Activated CD4-positive, alpha-beta T cell treated with anti-CD3 and anti-CD28 coated beads, Interleukin-2, amount 10 ng/mL, durations not matched to agents 7 days and 5 days (primary cell): ENCODE measurements at places on chromosomes 5 and 9. TPM values are rescaled to one million over a fixed set of nuclear protein-coding genes. Genes with fewer than 3 reads are reported as not detected.

DNA sequence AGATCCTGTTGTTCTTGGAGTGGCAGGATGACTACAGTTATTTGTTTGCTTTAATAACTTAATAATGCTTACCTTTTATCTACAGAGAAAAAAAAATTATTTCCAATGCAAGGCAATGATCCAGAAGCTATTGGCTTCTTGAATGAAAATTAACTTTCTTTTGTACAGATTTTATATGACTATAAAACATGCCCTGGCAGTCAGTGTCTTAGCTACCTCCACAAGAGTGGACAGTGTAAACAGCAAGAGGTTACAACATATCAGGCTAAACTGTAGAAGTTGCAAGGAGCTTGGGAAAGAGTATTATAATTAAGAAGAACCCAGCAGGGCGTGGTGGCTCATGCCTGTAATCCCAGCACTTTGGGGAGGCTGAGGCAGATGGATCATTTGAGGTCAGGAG is 49.1 kb downstream of the BNC2 start:
- DNase-seq: no peak

- no peak for DNase-seq
Measured at GRCh38 chr9:126404459-126404858, 77.8 kb downstream of the MVB12B start.

DNA sequence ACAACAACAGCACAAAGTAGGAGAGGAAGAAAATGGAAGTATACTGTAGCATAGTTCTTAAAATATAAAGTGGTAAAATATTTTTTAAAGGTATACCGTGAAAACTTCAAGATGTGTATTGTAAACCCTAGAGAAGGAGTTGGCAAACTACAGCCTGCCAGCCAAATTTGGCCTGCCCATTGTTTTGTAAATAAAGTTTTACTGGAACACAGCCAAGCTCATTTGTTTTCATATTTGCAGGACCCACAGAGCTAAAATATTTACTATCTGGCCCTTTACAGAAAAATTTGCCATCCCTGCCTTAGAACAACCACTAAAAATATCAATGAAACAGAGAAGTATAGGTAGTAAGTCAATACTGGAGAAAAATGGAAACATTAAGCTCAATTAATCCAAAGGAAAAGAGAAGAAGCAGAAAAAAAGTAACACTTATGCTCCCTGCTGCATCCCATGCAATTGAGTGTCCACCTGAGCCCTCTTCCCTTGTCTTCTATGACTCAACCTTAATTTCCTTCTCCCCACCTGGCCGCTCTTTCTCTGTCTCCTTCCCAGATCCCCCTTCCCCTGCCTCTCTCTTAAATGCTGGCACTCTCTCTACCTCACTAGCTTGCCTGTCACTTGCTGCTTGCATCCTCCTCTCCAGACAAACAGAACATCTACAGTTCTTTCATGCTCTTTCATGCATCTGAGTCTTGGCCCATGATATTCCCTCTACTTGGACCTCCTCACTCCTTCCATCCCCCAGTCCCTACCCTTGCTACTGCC is 50.6 kb upstream of the FER start:
- no peak for DNase-seq

S1PR3 gene
- 0.15 TPM for total RNA-seq

ACTBL2 gene
- not detected for total RNA-seq

- DNase-seq: no peak
Measured at GRCh38 chr5:1055896-1056610, 47.5 kb downstream of the NKD2 start.

IFNA2 gene
- not detected for total RNA-seq

- no peak for DNase-seq
Measured at GRCh38 chr9:109865521-109865920, 85.5 kb downstream of the PALM2AKAP2 start.

GRCh38 chr5:67674159-67674655 is 477.6 kb upstream of the CD180 start:
- no peak for DNase-seq

DNA sequence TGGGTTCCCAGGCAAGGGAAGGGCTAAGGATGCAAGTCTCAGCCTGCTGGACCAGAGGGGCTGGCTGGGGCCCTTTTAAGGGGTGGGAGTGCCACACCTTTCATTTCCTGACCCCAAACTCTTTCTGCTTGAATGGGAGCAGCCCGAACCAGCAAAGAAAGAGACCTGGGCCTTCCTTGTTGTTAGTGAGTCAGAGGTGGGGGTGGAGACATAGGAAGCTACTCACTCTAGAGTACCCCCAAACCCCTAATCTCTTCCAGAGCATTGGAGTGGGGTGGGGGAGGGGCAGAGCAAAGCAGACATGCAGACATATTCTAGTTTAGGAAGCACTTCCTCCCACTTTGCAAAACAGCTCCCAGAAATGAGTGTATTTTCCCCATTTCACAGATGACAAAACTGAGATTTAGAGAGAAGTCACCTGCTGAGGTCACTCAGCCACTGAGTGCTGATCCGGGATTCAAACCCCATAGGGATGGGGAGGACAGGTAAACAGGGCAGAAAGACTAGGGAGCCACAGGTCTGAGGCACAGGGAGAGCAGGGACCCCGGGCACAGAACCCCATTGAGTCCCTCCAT is 6.0 kb upstream of the AQP3 start:
- peak; percentile 28 for DNase-seq

DNA sequence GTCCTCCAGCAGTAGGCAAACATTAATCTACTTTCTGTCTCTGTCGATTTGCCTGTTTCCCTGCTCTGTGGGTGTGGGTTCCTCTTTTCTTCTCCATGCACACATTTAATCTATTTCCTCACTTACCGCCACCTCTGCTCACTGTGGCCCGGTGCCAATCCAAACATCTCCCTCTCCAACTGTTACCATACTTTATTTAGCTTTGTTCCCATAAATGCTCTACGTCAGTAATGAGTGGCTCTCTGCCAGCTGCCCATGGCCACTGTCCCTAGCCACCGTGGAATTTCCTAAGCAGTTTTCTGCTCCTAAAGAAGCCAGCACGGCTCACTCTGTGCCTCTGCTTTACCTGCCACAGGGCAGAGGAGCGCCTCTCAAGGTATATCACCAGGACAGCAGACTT is 19.5 kb upstream of the GOLPH3 start:
- DNase-seq: no peak

SLC34A1 gene
- 0.12 TPM for total RNA-seq

PCA3 gene
- total RNA-seq: not detected

DNA sequence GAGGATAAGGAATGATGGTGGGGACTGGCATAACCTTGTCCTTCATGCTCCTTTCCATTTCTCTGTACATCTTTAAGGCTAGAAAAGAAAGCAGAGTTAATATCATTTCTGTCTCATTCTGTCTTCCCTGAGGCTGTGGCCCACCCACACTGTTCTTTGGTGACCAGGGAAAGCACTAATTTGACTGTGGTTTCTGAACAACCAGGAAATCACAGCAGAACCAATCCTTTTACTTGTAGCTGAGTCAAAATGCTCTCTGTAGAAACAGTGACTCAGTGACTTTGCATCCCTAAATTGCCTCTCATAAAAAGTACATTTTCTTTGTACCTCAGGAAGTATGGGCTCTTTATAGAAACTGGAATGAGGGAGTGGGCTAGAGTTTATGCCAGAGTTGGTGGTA is 28.1 kb downstream of the IL33 start:
- DNase-seq: no peak

DNA sequence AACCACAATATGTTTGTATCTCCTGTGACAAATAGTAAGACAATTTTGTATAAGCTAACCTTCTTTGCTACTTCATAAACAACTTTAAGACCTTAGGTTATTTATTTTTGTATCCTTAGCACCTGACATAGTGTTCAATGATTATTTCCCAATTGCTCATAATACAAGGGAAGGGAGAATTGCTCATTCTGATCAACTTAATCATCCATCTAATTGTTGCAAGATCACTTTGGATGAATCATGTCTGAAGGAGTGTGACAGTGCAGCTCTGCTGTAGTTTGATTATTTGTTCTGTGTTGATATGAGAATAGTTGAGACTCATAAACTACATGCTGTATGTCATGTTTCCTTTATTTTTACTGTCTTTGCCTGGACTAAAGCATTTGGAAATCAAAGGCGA is 721.3 kb upstream of the SEMA6A start:
- no peak for DNase-seq

IFNA13 gene
- not detected for total RNA-seq

DNA sequence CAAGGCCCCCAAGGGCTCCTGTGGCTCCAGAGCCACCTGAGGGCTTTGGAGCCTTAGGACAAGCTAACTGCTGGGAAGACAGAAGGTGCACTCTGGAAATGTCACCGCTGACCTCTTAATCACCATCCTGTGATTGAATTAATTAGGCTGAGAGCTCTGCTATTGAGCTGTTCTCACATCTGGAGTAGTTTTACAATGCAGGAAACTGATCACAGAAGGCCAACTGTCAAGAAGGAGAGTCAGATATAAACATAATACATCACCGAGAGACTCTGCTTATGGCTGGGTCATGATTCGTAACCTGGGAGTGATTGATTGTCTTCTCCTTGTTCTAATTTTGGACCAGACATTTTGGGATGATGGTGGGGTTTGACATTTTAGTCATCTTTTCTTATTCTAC is 226.1 kb downstream of the SLIT3 start:
- no peak for DNase-seq

CCDC180 gene
- total RNA-seq: 2.6 TPM

PCSK5 gene
- total RNA-seq: 3.9 TPM

PCDHGA2 gene
- not detected for total RNA-seq

DNA sequence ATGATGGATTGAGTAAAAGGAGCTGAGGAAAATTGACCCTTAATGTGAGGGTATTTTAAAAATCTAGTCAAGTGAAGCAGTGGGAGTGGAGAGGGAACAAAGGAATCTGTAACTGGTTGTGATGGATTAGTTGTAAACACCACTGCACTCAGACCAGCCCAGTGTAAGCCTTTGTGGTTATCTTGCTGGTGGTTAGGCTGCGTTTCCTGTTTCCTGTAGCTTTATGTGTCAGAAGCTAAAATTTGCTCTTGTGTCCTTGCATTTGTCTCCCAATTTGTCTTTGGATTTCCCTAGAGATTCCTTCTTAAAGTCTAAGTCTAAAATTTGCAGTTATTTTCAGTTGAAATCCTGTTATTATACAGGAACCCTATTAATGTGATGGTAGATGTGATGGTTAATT is 6.3 kb downstream of the IFNA21 start:
- DNase-seq: peak; percentile 65

DNA sequence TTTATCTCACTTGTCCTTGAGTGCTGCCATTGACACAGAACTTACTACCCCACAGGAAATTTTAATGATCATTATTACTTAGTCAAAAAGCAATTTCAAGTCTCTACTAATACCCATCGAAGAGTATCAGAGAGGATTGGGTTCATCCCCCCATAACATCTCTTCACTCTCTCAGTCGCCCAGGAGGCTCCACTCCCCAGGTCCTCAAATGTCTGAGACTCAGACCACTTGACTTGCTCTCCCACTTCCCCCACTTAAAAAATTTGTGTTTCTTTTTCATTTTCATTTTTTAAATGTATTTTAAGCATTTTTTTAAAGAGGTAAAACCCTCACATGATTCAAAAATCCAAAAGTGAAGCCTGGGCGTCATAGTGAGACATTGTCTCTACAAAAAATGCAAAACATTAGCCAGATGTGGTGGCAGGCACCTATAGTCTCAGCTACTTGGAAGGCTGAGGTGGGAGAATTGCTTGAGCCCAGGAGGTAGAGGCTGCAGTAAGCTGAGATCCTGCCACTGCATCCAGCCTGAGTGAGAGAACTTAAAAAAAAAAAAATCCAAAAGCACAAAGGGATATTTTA is 56.8 kb upstream of the TRAF1 start:
- no peak for DNase-seq

STC2 gene
- 11.7 TPM for total RNA-seq

DNA sequence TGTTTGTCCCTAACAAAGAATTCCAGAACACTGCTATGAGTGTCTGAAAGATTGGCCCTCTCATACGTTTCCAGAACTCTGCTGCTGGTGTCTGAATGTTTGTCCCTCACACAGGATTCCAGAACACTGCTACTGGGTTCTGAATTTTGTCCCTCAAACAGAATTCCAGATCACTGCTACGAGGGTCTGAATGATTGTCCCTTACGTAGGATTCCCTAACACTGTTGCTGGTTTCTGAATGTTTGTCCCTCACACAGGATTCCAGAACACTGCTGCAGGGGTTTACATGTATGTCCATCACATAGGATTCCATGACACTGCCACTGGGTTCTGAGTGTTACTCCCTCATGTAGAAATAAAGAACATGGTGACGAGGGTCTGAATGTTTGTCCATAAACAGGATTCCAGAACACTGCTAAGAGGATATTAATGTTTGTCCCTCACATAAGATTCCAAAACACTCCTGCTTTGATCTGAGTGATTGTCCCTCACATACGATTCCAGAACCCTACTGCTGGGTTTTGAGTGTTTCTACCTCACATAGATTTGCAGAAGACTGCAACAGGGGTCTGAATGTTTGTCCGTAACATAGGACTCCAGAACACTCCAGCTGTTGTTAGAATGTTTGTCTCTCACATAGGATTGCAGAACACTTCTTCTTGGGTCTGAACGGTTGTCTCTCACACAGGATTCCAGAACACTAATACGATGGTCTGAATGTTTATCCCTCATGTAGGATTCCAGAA is 214.4 kb downstream of the FOXD4L6 start:
- no peak for DNase-seq

GRCh38 chr5:179234563-179235135 is 110.6 kb downstream of the ADAMTS2 start:
- DNase-seq: no peak

DNA sequence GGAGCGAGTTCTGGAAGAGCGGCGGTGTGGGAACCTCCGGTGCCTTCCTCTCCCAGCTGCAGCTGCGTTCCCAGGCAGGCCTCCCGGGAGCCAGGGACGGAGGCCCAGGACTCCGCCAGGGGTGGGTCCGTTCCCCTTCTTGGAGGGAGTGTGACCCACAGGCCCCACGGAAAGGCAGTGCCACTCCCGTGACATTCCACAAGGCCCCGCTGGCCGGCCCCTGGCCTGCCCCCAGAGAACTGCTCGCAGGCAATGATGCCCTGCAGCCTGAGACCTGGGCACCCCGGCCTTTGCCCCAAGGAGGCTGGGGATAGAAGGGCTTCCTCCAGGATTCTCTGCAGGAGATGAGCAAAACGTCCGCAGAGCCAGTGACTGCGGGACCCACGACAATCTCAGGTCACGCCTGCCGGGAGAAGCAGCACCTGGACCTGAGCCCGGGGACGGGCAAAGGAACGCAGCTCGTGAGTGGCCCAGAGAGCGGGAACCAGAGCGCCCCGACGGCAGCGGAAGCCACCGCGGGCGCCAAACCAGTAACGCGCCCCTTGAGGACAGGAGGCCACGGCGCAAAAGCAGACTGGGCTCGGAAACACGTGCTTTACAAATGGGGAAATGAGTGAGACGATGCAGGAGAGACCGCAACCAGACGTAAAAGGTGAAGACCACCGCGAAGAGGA is 9.3 kb downstream of the OBP2B start:
- DNase-seq: peak; percentile 59

SARDH gene
- total RNA-seq: 1.9 TPM

CLTA gene
- total RNA-seq: 158 TPM

GRCh38 chr9:136403915-136404800 is 4.2 kb upstream of the SNAPC4 start:
- peak; percentile 47 for DNase-seq

CDH12 gene
- not detected for total RNA-seq

DNA sequence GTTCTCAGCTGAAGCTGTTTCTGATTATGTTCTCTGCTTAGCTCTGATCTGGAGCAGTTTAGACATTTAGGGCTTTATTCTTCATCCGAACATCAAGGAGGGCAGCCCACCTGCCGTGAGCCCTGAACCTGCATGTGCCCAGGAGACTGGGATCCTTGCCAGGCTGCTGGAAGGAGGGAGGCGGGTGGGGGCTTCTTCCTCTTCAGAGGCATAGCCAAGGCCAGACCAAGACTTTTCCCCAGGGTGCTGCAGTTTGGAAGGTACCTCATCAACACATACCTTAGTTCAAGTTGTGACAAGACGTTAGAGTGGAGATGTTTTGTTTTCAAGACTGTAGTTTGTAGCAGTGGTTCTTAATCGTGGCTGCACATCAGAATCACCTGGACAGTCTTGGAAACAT is 64.9 kb downstream of the RALGPS1 start:
- no peak for DNase-seq
